ENCODE measurements at places on chromosomes 12 and 14.

DNA sequence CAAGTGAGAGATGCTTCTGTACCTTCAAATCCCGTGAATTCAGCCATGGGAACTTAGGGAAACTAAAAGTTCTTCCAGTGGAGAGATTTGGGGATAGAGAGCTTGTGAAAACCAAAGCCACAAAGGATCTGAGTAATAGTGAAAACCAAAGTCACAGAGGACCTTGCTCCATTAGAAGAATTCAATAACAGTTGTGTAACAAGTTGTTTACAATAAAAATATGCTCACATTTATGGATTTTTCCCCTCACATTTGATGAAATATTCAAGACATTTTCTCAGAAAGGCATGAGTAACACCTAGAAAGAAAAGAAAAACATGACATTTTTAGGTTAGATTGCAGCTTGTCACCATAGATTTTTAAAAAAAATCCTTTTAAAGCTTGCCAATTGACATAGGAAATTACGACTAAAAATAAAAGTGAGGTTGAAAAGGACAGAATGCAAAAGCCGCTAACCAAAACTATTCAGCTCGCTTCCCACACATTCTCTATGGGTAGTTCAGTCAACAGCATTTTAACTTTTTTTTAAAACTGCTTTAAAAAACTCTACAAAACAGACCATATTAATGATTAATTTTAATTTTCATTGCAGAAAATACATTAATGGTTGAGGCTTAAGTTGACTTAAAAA, 113.2 kb downstream of the CAND1 start:
- no peak for DNase-seq

DNA sequence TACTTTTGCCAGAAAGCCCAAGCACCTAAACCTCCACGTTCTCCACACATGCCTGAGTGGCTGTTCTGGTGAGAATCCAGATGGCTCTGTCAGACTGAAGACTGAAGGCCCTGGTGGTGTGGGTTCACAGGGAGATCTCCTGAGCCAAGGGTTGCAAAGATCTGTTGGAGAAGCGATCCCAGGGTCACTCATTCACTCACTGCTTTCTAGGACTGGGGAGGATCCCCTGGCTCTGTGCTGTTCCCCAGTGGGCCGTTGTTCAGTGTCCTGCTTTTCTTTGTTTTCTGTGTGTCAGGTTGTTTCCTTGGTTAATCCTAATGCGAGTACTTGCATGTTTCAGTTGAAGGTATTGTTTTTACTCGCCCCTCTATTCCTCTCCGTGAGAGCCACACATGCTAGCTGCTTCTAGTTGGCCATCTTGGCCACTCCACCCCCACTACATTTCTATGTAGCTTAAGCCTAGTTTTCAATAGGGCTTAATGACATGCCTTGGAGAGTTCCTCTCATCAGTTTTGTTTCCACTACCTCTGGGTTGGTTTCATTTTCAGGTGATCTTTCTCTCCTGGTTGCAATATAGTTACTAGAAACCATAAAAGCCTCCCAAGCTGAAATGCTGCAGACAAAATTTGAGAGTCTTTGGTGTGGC, 144.5 kb upstream of the SLC38A2 start:
- DNase-seq = no peak

DNA sequence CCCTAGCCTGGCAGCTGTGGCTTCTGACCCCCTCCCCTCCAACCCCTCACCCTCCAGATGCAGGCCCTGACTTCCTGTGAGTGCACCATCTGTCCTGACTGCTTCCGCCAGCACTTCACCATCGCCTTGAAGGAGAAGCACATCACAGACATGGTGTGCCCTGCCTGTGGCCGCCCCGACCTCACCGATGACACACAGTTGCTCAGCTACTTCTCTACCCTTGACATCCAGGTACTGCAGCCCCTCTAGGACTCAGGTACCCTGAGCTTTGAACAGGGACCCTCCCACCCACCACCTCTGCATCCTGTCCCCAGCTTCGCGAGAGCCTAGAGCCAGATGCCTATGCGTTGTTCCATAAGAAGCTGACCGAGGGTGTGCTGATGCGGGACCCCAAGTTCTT, 6.0 kb upstream of the IRF9 start:
- DNase-seq = no peak

- DNase-seq = no peak
Observed at GRCh38 chr12:47822401-47822800, 2.7 kb upstream of the HDAC7 start.

DNA sequence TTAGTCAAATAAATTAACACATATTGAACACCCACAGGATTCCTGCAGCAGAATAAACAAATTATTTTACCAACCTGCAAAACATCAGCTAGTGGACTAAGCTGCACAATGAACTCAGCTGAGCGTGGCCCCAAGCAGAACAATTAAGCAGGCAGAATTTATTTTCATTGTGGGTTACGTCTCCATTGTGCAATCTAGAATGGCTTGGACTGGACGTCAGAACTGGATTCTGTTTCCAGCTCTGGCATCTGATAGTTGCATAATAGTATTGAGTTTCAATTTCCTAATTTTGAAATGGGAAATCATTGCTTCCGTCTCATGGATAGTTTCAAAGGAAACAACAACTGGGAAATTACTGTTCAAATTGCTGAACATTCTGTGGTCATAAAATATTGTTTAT, 35.5 kb upstream of the RERG start:
- DNase-seq = no peak

DNA sequence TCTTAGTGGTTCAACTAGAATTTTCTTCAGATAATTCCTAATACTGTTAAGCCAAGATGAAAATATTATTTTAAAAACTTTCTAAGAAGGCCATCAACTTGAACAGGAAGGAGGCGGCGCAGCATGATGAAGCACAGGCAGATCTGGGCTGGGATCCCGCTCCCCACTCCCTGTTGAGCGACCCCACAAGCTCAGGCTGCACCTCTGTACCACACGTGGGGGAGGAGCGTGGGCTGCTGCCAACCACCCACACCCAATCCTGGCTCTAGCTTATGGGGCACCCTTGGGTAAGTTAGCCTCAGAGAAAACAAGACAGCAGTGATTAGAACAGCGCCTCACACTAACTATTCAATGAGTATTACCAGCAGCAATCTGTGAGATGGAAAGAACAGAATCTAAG, 6.0 kb downstream of the MTERF2 start:
- no peak for DNase-seq

- no peak for DNase-seq
Observed at GRCh38 chr14:70856851-70857495, 47.7 kb upstream of the MAP3K9 start.

- DNase-seq = no peak
Observed at GRCh38 chr12:52003016-52003550, 3.7 kb upstream of the TAMALIN start.

Data from stimulated activated CD8-positive, alpha-beta memory T cell treated with anti-CD3 and anti-CD28 coated beads, Interleukin-4, amount 100 ng/mL, for 4 hours (primary cell).